ENCODE measurements at places on chromosomes 7 and 10.

GRCh38 chr10:128398118-128398517 is 271.9 kb upstream of the MKI67 start:
- DNase-seq, result no peak

- no peak for DNase-seq
These were observed 2.1 kb upstream of the PPP2R2D start for GRCh38 chr10:131898713-131899112.

GRCh38 chr7:157440346-157441022 is 103.7 kb downstream of the DNAJB6 start:
- no peak for DNase-seq

DNA sequence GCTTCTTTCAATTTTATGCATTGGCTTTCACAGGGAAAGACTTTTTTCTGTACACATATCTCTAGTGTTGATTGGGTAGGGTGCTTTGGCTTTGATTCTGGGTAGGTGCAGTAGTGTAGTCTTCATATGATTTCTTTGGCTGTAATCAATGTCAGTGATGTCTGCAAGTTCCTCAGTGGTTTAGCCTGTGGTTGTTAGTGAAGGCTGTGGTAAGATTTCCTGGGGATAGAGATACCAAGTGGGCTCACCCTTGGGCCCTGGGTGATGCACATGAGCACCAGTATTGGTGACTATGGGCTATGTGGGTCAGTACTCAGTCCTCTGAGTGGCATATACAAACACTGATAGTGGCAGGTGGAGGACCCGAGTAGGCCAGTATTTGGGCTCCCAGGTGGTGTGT is 13.0 kb downstream of the GIMAP8 start:
- DNase-seq, result no peak

- DNase-seq, result no peak
These were observed 111.2 kb downstream of the GALNT11 start for GRCh38 chr7:152136686-152137085.
